ENCODE measurements at places on chromosomes 6 and 20.

- H3K27me3 ChIP-seq = no peaks in the 10 kb centered on the region
- no peak for DNase-seq
- H3K4me3 ChIP-seq = no peak overlapping the region
- no peak overlapping the region for H3K27ac ChIP-seq
- no peaks in the 10 kb centered on the region for H3K4me1 ChIP-seq
Measured at GRCh38 chr6:54958446-54958845, 111.9 kb downstream of the FAM83B start.

DNA sequence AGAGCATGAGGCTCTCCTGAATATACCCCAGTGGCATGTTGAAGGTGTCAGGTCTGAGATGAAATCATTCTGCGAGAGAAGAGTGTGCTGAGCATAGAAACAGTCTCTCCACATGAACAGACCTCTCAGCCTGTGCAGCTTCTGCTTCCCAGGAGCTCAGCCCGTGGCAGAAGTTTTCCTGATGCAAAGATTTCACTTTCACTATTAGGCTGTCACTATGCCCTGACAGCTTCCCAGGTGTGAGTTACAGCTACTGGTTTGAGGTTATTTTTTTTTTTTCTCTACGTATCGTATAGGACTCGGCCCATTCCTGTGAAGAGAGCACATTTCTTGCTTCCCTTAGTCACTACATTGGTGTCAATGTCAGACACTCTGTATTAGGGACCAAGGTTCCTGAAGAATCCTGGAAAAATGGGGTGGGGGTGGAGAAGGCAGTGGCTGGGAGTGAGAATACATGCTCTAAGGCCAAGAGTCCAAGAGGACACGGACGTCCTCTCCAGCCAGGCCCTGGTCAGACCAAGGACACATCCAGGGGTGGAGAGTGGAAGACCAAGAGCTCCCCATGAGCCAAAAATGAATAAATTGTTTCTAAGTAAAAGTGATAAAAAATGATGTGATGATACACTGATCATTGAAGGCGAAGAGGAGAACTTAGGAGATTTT lies 121.2 kb upstream of the AKAP12 start:
- H3K27me3 ChIP-seq = no peaks in the 10 kb centered on the region
- H3K4me3 ChIP-seq = no peak overlapping the region
- DNase-seq = no peak
- H3K36me3 ChIP-seq = no peaks in the 10 kb centered on the region
- no peaks in the 10 kb centered on the region for H3K4me1 ChIP-seq

GRCh38 chr20:45441746-45442145 lies 25.8 kb downstream of the PIGT start:
- H3K27ac ChIP-seq = no peak overlapping the region
- H3K4me1 ChIP-seq = peaks cover 19% of the 10 kb centered on the region
- H3K36me3 ChIP-seq = no peaks in the 10 kb centered on the region
- H3K27me3 ChIP-seq = no peaks in the 10 kb centered on the region
- DNase-seq = no peak

- H3K4me1 ChIP-seq = no peaks in the 10 kb centered on the region
- no peaks in the 10 kb centered on the region for H3K36me3 ChIP-seq
- H3K4me3 ChIP-seq = no peak overlapping the region
- no peak for DNase-seq
- no peak overlapping the region for H3K27ac ChIP-seq
Measured at GRCh38 chr20:50491926-50492634, 18.1 kb upstream of the PTPN1 start.

- no peak overlapping the region for H3K27ac ChIP-seq
- H3K36me3 ChIP-seq = no peaks in the 10 kb centered on the region
- no peak for DNase-seq
- H3K4me3 ChIP-seq = no peak overlapping the region
- H3K4me1 ChIP-seq = no peaks in the 10 kb centered on the region
Measured at GRCh38 chr6:10163203-10163962, 251.5 kb downstream of the TFAP2A start.

GRCh38 chr6:100427452-100427851 lies 37.3 kb downstream of the SIM1 start:
- no peaks in the 10 kb centered on the region for H3K36me3 ChIP-seq
- H3K4me1 ChIP-seq = no peaks in the 10 kb centered on the region
- no peak overlapping the region for H3K27ac ChIP-seq

Data from CD8-positive, alpha-beta memory T cell (primary cell).